EL (cell line): ENCODE measurements at places on chromosomes 3 and 15.
A peak's percentile ranks its signal among the peaks of the same experiment; 100 is the strongest.

GRCh38 chr15:91478717-91479191 lies 374.8 kb upstream of the SLCO3A1 start:
- no peak for DNase-seq

- peak; percentile 97 for DNase-seq
Measured at GRCh38 chr3:71537211-71537611, 46.3 kb downstream of the FOXP1 start.

- no peak for DNase-seq
Measured at GRCh38 chr15:96075895-96076294, 254.6 kb upstream of the NR2F2 start.

DNA sequence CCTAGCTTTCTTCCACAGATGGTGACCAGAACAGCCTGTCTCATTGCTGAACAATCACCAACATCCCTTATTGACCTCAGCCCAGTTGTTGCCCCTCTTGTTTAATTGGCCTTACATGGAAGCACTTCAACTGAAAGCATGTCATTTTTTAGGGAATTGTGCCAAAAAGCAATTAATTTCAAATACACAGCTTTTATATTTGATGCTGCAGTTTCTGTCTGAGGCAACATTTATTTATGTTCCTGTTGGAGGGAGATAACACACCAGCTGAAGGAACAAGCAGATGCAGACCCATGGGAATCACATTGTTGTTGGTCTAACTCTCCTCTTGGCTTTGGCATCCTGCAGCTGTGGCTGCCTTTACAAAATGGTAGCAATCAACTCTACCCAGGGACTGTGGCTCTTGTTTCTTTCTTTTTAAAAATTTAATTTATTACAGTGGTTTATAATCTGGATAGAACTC lies 498.1 kb upstream of the RGMA start:
- DNase-seq, result no peak

- DNase-seq, result peak; percentile 42
Measured at GRCh38 chr3:53880396-53881345, 1.3 kb downstream of the ACTR8 start.

DNA sequence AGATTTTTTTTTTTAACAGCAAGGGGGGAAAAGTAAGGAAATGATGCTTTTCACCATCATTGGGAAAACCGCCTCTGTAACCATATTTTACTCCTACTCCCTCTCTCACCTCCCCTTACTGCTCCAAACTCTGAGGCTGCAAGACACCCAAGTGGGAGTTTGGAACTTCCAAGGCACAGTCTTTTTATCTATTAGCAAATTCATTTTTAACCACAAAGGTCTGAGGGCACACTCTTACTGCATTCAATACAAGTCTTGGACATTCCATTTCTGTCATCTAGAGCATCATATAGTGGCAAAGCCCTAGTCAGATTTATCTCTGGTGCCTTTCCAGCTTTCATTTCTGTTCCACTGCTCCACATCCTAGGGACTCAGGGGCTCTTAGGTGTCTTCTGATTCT lies 13.2 kb downstream of the FAM162A start:
- peak; percentile 52 for DNase-seq

DNA sequence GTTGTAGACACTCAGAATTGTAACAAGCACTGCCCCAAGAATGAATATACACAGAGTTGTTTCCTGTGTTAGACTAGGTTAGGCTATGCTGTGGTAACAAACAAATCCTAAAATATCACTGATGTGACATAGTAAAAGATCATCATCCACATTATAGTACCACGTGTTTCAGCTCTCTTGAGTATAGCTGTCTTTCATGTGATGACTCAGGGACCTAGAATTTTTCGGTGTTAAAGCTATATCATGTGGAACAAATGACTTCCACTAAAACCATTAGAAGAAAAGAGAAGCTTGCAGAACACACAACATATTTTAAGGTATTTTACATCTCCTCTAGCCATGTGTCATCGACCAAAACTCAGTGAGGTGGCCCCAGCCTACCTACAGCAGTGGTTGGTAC lies 307.9 kb upstream of the RBMS3 start:
- DNase-seq, result peak; percentile 50

GRCh38 chr3:48034000-48034516 lies 17.8 kb upstream of the MAP4 start:
- DNase-seq, result peak; percentile 77

GRCh38 chr15:73637527-73637926 lies 4.3 kb upstream of the NPTN start:
- DNase-seq, result no peak

GRCh38 chr3:172244011-172244410 lies 204.2 kb downstream of the GHSR start:
- DNase-seq, result peak; percentile 65

GRCh38 chr15:52746162-52746757 lies 43.9 kb downstream of the ONECUT1 start:
- DNase-seq, result peak; percentile 24

GRCh38 chr3:185084901-185085300 lies 68.0 kb downstream of the C3orf70 start:
- DNase-seq, result peak; percentile 85

DNA sequence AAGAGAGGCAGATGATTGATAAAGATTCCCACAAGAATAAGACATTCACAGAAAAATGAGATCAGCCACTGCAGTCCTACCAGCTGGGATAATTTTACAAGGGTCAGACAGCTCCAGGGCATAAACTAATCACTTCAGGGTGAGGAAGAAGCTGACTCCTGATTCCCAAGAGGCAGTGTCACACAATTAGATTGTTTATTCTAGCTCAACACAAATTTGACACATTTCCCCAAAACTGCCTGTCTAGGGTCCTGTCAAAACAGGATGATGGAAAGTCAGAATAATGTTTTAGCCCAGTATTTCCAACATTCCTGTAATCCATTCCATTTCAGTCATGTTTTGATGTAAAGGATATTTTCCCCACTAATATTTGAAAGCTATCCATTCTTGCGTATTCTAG lies 110.8 kb downstream of the TNIK start:
- DNase-seq, result peak; percentile 86

GRCh38 chr3:155871746-155872158 lies 1.3 kb downstream of the GMPS start:
- DNase-seq, result no peak

- DNase-seq, result no peak
Measured at GRCh38 chr3:39497753-39498152, 30.3 kb downstream of the MOBP start.

- DNase-seq, result peak; percentile 1
Measured at GRCh38 chr3:109021556-109021955, 67.9 kb upstream of the GUCA1C start.

DNA sequence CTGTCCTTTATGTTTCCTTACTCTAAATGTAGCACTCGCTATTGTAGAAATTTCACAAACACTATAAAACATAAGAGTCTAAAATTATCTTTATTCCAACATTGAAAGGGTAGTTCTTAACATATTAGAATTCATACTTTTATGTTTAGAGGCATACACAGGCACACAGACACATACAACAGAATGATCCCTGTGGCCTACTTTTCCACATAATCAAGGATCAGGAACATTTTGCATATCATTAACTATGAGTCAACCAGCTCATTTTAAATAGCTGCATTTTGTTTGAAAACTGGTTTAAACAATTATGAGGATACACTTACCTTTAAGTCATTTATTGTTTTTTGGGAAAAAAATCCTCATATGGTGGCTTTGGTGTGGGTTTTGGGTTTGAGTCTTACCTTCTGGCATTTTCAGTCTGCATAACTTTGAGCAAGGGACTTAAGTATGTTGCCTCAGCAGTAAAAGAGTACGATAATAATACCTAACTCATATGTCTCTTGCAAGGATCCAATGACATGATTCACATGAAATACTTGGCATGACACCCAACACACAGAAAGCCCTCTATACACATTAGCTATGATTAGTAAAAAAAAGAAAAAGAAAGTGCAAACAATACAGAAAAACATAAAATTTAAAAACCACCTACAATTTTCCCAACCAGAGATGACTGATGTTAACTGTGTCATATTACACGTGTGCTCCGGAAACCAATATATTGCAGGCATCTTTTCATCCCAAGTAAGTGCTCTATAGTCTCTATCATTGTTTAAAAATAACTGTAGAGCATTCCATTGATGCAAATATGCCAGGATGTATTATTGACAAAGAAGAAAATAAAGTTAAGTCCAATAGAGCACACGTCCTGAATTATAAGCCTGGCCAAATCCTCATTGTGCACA lies 213.1 kb upstream of the ADAMTS9 start:
- no peak for DNase-seq
